ENCODE measurements at places on chromosomes 5 and 9. TPM values are rescaled to one million over a fixed set of nuclear protein-coding genes. Genes with fewer than 3 reads are reported as not detected.

The PCDHB15 gene
- total RNA-seq: 0.33 TPM

The PRUNE2 gene
- total RNA-seq: 9.2 TPM

The ZCCHC9 gene
- total RNA-seq: 41.3 TPM

The SPINK7 gene
- total RNA-seq: not detected

The RLN1 gene
- total RNA-seq: not detected

The CCDC171 gene
- total RNA-seq: 2.2 TPM

The GNA14 gene
- 0.17 TPM for total RNA-seq

The STK32A gene
- total RNA-seq: not detected

The ZDHHC11 gene
- total RNA-seq: 6.0 TPM

The GLDC gene
- total RNA-seq: 0.33 TPM

The TRIM7 gene
- 6.3 TPM for total RNA-seq

The PCDHA9 gene
- 0.07 TPM for total RNA-seq

The ADCY2 gene
- total RNA-seq: not detected

The INSL6 gene
- total RNA-seq: not detected

The C5orf34 gene
- 5.2 TPM for total RNA-seq

The SMC2 gene
- total RNA-seq: 9.8 TPM

The ACOT12 gene
- not detected for total RNA-seq

The TMEFF1 gene
- total RNA-seq: 0.26 TPM

The PKD2L2 gene
- not detected for total RNA-seq

The CER1 gene
- not detected for total RNA-seq

The SURF4 gene
- 189 TPM for total RNA-seq

The SPATA9 gene
- total RNA-seq: not detected

The FRMD3 gene
- 3.7 TPM for total RNA-seq

The DNLZ gene
- 33.9 TPM for total RNA-seq

The FAM221B gene
- total RNA-seq: not detected

The EIF4E1B gene
- total RNA-seq: not detected

The PCDHGB7 gene
- 2.2 TPM for total RNA-seq

The SLF1 gene
- 8.9 TPM for total RNA-seq

The PTGS1 gene
- total RNA-seq: 16.4 TPM

The PKN3 gene
- total RNA-seq: 0.33 TPM

The IGFBPL1 gene
- not detected for total RNA-seq

Data from mammary epithelial cell (primary cell).